Hippocampal formation (tissue), 2 donors: ENCODE measurements at places on chromosomes 16 and 17.

- DNase-seq, result no peak
Measured at GRCh38 chr16:79089735-79090284, 510.7 kb downstream of the MAF start.

GRCh38 chr16:84548508-84548907 is 44.0 kb upstream of the MEAK7 start:
- peak; percentile 49 for DNase-seq

DNA sequence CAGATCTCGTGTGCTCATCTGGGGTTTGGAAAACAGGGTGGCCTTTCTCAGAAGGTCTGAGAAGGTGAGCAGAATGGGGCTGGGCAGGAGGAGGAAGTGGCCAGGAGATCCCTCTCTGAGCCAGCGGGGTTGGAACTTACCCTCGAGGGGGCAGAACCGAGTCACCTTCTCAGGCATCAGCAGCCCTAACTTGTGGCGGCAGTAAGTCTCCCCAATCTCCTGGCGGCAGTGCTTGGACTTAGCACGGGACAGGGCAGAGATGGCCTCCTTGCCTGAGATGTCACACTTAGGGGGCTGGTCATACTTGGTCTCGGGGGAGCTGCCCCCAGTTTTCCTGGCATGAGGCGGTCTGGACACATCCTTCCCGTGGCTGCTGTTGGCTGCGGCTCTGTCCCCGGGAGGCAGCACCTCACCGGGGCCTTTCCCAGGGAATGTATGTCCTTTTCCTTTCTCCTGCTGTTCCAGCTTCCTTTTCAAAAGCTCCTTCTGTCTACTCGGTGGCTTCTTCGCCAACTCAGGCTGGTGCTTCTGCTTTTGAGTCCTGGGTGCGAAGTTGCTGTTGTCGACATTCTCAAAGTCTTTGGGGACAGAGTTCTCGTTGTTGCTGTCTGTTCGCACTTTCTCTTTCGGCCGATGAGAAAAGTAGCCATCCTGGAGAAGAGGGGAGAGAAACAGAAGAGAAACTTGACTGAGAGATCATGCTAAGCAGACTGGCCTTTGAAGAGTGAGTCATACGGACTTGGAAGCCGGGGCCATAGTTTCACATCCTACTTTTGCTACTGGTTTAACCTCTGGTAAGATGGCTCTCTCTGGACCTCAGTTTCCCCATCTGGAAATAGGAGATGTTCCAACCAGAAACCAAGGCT is 211.7 kb downstream of the XYLT1 start:
- DNase-seq, result no peak

GRCh38 chr16:11869353-11870228 is 18.2 kb upstream of the RSL1D1 start:
- no peak for DNase-seq

- no peak for DNase-seq
Measured at GRCh38 chr17:75902406-75902805, 2.3 kb downstream of the MRPL38 start.

DNA sequence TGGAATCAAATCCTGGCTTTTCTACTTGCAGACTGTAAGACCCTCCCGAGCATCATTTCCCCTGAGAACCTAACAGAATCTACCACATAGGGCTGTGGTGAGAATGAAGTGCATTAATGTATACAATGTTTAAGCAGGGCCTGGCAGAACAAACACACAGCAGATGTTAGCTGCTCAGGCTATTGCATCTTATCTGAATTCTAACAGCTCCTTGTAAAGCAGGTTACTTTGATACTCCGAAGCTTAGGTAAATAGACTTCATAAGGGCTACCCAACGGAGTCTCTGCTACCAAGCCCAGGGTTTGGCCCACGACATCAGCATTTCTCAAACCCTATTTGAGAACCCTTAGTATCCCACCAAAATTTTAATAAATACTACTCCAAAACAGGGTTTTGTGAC is 24.4 kb upstream of the NOS2 start:
- no peak for DNase-seq

DNA sequence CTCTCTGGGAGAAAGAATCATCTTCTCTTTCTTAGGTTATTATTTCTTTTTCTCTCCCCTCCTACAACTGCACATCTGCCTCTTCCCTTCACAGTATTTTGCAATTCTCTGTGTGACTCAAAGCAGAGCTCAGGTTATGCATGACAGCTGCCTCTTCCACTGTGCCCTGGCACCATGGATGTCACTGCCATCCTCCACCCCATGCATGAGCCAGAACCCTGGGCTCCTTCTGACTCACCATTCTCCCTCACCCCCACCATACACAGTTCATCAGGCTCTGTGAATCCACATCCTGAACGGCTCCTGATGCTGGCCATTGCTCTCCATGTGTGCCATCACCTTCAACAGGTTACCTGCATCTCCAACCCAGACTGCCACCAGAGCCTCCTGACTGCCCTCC is 23.9 kb downstream of the CA10 start:
- no peak for DNase-seq

DNA sequence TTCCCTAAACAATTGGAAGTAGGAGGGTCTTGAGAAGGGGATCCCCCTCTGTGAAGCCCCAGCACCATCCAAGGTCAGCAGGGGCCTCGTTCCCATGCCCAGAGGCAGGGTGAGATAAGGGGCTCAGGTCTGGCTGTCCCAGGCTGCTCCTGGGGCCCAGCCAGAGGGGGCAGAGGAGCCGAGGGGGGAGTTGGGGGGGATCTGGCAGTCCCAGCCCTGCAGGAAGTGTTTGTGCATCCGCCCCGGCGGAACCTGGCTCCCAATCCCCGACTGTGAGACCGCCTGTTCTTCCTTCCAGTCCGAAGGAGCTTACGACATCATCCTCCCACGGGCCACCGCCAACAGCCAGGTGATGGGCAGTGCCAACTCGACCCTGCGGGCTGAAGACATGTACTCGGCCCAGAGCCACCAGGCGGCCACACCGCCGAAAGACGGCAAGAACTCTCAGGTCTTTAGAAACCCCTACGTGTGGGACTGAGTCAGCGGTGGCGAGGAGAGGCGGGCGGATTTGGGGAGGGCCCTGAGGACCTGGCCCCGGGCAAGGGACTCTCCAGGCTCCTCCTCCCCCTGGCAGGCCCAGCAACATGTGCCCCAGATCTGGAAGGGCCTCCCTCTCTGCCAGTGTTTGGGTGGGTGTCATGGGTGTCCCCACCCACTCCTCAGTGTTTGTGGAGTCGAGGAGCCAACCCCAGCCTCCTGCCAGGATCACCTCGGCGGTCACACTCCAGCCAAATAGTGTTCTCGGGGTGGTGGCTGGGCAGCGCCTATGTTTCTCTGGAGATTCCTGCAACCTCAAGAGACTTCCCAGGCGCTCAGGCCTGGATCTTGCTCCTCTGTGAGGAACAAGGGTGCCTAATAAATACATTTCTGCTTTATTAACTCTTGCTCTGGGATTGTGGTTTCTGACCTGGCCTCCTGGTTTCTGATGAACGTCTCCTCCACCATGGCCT is 14.9 kb downstream of the GPRC5C start:
- DNase-seq, result no peak

GRCh38 chr16:27366687-27367460 is 35.1 kb upstream of the IL21R start:
- no peak for DNase-seq

DNA sequence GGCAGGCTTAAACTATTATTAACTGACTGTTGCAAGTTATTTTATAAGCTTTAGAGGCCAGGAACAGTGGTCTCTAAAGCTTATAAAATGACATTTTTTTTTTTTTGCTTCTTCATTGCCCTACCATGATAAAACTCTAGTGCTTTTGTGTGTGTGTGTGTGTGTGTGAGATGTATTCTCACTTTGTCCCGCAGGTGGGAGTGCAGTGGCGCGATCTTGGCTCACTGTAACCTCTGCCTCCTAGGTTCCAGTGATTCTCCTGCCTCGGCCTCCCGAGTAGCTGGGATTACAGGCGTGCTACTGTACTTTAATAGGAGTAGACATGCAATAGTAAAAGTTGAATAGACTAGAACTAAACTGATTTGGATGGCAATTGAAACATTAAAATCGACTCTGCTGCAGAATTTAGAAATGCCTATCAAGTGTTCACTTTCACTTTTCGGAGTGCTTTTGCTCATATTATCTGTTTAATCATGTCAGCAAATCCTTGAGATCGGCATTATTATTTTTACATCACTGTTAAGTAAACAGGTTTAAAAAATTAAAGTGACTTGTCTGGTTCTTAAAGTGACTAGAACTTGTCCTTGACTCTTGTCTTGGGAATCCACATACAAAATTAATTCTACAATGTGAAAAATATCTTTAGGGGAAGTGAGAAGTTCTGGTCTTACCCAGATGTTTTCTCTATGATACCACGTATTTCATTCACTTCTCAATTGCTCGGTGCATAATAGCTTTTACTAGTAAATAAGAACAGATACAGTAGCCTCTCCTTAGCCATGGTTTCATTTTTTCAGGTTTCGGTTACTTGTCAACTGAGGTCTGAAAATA is 8.4 kb upstream of the PCTP start:
- no peak for DNase-seq

- no peak for DNase-seq
Measured at GRCh38 chr16:2319606-2320005, 20.9 kb downstream of the ABCA3 start.

DNA sequence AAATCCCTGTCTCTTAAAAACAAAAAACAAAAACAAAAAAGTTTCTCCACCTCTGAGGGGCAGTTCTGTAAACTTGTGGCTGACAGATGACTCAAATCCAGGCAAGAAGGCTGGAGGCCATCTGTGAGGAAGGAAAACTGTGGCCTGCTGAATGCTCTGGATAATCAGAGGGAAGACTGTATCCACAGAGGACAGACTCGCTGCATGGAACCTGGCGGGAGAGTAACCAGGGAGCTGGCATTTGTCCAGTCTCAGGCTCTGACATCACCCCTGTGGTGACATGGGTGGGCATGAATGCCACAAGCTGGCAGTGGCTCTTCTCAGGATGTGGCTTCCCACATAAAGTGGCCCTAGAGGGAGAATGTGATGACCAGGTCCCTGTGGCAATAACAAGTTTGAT is 2.8 kb upstream of the KSR1 start:
- no peak for DNase-seq

DNA sequence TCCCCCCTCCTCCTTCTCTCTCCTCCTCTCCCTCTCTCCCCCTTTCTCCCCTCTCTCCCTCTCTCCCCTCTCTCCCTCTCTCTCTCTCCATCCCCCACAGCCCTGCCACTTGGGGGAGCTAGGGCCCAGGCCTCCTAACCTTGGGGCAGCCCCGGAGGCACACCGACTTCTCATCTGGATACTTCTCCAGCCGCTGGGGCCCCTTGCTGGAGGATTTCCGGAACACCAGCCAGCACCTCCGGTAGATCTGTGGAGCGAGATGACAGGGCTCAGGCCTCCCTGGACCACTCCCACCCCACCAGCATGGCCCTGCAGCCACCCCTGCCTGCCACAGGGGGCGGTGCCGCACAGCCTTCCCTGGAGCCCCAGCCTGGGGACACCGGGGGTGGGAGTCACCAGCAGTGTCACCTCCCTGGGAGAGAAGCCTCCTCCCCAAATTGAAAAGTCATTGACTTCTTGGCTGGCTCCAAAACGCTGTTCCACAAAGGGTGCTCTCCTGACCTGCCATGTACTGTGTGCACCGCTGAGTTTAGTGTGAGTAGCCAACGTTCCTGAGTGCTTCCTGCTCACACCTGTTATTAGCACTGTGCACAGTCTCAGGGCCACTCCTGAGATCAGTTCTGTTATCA is 10.5 kb downstream of the DOK4 start:
- DNase-seq, result no peak

GRCh38 chr17:63698381-63698885 is 1.5 kb downstream of the LIMD2 start:
- DNase-seq, result no peak

- peak; percentile 57 for DNase-seq
Measured at GRCh38 chr17:77247048-77247541, 106.3 kb downstream of the SEC14L1 start.

DNA sequence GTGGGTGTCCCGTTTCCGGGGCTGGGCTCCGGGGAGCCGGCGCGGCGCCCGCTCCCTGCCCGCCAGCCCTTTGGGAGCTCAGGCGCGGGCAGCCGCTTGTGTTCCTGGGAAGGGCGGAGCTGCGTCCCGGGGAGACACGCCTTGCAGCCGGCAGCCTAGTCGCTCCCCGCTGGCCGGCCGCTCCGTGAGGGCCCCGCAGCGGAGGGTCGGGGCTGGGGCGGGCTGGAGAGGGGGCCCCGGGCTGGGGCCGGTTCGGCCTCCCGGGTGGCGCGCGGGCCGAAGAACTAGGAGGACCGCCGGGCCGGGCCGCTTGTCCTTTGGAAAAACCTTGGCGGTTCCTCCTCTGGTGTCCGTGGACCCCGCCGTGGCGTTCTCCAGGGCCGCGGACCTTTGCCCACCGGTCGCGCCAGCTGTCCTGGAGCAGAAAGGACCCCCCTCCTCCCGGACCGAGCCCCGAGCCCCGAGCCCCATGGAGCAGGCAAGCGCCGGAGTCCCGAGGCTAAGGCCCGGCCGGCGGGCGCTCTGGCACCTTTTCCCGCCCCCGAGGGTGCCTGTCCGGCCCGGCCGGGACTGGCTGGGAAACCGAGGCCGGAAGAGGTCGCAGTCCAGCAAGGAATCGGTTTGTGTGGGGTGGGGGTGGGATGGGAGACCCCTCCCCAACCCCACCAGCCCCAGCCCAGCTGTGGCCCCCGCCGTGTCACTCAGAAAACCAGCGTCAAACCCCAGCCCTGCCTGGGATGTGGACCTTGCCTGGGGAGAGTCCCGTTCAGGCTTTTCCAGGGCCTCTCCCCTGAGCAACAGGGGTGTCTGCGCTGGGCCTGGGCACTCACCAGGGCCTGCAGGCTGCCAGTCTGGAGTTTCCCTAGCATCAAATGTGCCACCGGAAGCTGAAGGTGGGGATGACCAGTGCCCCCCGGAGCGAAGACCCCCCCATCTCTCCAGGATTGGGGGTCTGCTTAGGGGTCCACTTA is 6.8 kb upstream of the TBC1D3B start:
- DNase-seq, result no peak

- DNase-seq, result no peak
Measured at GRCh38 chr17:41736983-41737679, 2.7 kb upstream of the HAP1 start.

DNA sequence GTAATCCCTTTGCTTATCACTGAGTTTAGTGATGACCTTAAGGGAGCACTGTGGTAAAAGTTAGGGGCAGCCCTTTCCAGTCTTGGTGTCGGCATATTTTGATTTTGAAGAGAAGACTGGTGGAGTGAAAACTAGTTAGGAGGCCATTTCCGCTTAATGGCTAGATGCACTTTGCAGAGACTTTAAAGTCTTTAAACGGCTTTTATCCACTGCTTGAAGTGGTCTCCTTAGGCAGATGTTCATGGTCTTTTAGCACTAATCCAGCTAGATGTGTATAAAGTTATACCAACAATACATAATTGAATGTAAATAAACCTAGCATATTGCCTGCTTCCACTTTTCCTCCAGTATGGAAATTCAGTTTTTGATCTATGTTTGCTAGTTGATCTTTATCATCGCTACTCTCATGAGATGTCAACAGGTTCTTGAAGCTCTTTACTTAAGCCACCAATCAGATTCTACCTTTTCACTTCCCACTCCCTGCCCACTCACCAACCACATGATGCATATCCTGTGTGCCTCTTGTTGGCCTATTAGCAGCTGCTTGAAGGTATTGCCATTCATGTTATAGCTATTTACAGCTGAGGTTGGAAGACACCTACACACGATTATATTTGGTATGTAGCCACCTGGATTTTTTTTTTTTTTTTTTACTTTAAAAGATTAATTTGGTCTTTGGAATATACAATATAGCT is 132.0 kb downstream of the NLK start:
- no peak for DNase-seq
